ENCODE measurements at places on chromosomes 1 and 21. TPM values are rescaled to one million over a fixed set of nuclear protein-coding genes. Genes with fewer than 3 reads are reported as not detected.

DNA sequence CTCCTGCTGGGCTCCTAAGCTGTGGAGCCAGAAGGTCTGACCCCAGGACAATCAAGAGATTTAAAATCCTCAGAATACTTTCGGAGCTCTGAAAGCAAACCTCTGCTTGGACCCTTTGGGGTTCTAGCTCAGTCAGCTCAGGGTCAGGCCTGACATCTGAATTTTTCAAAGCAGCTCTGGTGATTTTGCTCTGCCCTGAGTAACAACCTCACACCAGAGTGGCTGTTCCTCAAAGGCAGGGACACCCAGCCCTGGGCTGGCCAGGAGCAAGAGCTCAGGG, 11.9 kb downstream of the SLC1A7 start:
- no peak for DNase-seq

- no peak for DNase-seq
These were observed 41.5 kb downstream of the LHX4 start for GRCh38 chr1:180271272-180272255.

DNA sequence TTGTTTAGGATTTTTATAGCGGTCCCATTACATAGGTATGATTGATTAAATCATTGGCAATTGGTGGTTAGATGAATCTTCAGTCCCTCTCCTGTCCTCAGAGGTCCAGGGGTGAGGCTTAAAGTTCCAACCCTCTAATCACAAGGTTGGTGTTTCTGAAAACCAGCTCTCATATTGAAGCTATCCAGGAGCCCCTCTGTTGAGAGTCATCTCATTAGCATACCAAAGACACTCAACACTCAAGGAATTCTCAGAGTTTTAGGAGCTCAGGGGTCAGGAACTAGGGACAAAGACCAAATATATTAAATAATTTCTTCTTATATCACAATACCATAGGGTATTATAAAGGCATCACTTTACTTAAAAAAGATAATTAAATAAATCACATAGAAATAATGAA, 23.3 kb downstream of the FCRL2 start:
- no peak for DNase-seq

- DNase-seq, result no peak
These were observed 104.1 kb downstream of the NTNG1 start for GRCh38 chr1:107244709-107245500.

GRCh38 chr1:27388337-27389005, 4.0 kb upstream of the GPR3 start:
- peak; percentile 57 for DNase-seq

The ARHGAP29 gene
- total RNA-seq, result 7.9 TPM

DNA sequence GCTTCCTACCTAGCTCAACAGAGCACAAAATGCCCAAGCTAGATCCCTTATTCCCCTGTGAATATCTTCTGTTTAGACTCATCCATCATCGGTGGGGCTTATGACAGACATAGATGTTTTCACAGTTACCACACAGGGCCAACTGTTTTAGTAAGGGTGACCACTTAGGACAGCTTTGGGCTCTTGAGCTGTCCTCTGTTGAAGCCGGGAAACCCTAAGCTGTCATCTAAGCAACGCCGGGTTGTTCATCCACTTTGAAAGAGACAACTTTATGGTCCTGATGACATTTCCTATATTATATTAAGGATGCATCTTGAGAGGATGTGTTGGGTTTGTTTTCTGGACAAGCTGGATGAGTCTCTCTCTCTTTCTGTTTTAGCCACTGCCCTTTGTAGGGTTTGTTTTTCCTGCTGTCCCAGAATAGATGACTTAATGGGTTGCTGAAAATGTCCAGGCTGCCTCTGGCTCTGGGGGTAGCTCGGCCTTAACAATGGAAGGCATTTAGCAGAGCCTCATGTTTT, 110.5 kb upstream of the UBE2U start:
- no peak for DNase-seq

DNA sequence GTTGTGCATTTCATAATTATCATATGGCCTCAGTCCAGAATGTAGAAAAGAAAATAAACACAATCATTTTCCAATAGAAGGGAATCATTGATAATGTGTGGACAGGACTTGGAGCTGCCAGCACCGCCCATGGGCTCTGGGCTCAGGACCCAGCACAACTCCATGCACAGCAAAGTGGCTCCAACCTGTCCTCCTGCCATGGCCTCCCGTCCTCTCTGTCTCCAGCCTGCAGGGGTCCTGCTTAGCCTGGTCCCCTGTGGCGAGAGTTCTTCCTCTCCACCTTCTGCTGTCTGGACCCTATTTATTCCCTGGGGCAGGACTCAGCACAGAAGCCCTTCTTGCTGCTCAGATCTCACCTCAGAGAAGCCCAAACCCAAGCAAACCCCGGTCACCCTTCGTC, 154.1 kb downstream of the CAMTA1 start:
- no peak for DNase-seq

The ABL2 gene
- total RNA-seq, result 35.8 TPM

DNA sequence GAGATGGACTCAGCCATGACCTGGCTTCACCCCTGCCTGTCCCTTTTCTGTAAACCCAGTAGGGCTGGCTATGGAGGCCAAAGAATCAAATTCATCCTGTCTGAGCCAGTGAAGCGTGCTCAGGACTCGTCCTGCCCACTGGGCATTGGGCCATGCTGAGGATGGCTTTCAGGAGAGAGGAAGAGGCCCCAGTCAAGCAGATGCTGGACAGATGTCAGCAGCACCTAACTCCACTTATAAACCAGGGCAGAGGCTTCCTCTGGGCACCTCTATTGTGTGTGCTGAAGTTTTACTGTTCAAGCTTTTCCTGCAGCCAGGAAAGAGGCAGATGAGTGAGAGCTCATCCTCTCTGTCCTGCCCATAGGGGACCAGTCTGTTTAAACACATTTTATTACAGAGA, 97.4 kb upstream of the GCLM start:
- DNase-seq, result no peak

DNA sequence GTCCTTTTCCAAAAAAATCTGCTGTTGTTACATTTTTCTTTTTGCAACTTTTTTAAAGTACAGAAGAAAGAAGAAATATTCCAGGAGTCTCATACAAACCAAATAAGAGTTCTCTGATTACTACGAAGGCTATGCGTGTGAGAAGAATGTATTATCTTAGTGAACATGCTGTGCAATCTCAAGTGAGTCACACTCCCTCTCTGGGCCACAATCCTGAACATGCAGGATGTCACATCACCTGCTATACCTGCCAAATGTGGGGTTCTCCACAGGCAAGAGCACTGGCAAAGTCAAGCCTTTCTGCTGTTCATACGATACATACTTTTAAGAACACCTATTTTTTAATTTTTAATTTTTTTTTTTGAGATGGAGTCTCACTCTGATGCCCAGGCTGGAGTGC, 21.7 kb upstream of the TRIM63 start:
- DNase-seq, result no peak

The CCT3 gene
- 377 TPM for total RNA-seq

GRCh38 chr1:183159960-183160359, 26.1 kb upstream of the LAMC2 start:
- DNase-seq, result peak; percentile 100

The ERICH3 gene
- not detected for total RNA-seq

DNA sequence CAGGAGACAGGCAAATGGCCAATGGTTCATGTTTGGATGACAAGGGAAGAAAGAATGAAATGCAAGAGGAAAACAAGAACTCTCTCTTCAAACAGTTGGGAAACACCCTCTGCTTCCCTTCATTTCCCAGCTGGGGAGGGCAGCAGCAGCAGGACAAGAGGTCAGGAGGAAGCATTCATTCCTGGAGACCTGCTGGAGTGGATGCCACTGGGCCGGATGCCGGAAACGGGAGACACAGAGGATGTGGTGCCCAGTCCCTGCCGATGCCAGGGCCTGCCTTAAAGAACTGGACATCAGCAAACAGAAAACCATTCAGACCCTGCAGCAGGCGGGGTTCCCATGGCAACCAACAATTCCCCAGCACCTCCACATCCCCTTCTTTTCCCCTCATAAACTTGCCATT, 102.3 kb upstream of the ZNF648 start:
- no peak for DNase-seq

DNA sequence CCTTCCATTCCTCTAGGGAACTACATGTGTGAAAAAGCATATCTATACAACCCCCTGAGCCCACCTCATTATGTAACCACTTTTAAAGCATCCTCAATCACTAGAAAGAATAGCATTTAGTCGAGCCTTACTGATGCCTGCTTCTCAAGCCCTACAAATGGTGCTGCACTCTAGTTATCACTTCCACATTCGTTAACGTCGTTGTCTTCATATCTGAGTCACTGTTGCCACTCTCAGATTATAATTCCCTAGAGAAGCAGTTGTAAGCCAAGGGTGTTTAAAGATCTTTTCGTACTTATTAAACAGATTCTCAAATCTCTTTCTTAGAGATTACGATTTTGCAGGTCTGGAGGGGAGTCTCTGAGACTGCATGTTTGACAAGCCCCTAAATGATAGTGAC, 16.5 kb downstream of the ATP1B1 start:
- DNase-seq, result no peak

DNA sequence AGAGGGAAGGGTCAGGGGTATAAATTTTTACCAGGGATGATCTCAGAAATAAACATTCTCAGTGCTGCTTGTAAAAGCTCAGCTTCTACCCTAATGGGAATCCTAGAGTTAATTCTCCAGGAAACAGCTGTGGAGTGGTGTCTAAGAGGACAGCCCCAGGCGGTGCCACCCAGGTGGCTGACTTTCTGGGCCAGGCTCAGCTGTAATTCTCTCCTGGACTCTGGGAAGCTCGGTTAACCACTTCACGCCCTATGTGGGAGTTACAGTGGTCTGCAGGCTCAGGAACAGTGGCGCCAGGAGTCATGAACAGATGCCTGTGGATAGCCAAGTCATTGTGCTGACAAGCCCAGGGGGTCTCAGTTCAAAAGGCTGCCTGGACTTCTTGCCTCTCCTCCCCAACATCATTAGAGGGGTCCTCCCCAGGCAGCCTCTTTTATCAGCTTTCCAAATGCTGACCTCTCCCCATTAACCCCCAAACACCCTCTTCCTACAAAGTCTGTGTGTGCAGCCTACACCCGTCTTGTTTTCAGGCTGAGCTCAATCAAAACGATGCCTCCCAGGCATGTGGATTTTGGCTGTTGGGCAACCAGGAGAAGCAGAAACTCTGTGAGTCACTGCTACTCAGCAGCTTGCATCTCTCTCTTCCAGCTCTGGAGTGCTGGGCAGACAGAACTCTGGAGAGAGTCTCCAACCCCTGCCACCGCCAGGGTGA, 1.2 kb downstream of the HHIPL2 start:
- DNase-seq, result peak; percentile 85

- no peak for DNase-seq
These were observed 9.3 kb downstream of the CBR1 start for GRCh38 chr21:36079010-36079649.

- DNase-seq, result peak; percentile 51
These were observed 273.7 kb upstream of the AJAP1 start for GRCh38 chr1:4380564-4381168.

The MXRA8 gene
- 5.0 TPM for total RNA-seq

GRCh38 chr1:1920057-1920607, 1.1 kb upstream of the TMEM52 start:
- no peak for DNase-seq

The SPRR2E gene
- 3.7 TPM for total RNA-seq

- DNase-seq, result no peak
These were observed 85.2 kb upstream of the ZP4 start for GRCh38 chr1:237975903-237976302.

The IGSF9 gene
- total RNA-seq, result 6.3 TPM

GRCh38 chr21:22200378-22201092, 1202.3 kb downstream of the NCAM2 start:
- peak; percentile 23 for DNase-seq

DNA sequence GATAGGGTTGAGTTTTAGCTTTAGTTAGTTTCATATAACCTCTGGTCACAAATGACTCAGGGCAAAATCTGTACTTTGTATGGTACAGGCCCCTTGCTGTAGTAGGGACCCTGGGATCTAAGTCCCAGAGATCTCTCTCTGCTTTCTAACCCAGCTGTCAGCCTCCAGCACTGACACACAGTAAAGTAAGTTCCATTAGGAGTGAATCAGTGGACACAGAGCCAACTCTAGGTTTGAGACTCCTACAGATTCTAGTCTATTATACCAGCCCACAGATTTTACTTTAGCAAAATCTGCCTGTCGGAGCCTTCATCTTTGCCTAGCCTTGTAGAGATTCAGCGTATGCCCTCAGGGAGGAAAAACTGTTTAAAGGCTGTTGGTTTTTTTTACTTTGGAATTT, 52.5 kb downstream of the ANGPTL1 start:
- DNase-seq, result no peak

The FMO1 gene
- total RNA-seq, result not detected

The ASCL5 gene
- total RNA-seq, result under 0.01 TPM

The SHISA4 gene
- 3.9 TPM for total RNA-seq

GRCh38 chr1:37167479-37167878, 133.2 kb upstream of the GRIK3 start:
- no peak for DNase-seq

The RGS16 gene
- total RNA-seq, result 3.7 TPM

The ZNF648 gene
- not detected for total RNA-seq

- peak; percentile 9 for DNase-seq
These were observed 237.0 kb downstream of the GPATCH2 start for GRCh38 chr1:217393896-217394295.

DNA sequence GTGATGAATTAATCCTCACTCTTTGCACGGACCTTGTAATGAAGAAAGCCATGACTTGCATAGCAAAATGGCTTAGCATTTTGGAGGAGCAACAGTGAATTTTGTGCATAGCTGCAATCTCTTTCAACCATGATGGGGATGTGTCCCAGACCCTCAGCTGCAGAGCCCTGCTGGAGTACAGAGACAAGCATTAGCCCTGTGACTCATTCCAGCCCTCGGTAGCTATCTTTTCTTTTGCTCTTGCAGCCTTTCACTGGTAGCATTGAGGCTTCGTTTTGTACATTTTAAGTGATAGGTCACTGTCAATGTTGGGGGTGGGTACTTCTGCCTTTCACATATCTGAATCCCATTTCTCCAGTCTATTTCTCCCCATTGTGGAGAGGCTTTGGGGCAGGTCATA, 58.4 kb downstream of the SLC35F3 start:
- no peak for DNase-seq

DNA sequence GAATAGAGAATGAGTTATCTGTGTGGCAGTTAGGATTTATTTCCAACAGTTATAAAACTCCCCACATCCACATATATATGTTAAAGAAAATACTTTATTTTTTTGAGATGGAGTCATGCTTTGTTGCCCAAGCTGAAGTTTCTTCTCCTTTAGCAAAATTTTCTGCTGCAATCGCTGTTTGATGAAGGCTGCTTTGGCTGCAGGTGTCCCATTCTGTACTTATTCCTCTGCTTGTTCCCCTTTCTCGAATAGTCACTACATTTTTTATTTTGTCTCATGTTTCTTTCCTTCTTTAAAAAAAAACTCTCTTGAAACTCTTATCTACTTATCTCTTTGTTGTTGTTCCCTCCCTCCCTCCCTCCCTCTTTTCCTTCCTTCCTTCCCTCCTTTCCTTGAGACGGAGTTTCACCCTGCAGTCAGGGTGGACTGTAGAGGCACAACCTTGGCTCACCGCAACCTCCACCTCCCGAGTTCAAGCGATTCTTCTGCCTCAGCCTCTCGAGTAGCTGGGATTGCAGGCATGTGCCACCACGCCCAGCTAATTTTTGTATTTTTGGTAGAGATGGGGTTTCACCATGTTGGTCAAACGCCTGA, 10.6 kb downstream of the OR2W3 start:
- DNase-seq, result no peak

The S1PR1 gene
- under 0.01 TPM for total RNA-seq

The REN gene
- 0.26 TPM for total RNA-seq

The STUM gene
- total RNA-seq, result not detected

- DNase-seq, result no peak
These were observed 70.8 kb downstream of the DDAH1 start for GRCh38 chr1:85394130-85394529.

Measured in bronchial epithelial cell (primary cell).